NCI-H1105 (cell line): ENCODE measurements at places on chromosomes 16 and 17.

GRCh38 chr16:64858076-64858475 is 263.8 kb downstream of the CDH11 start:
- DNase-seq: no peak

DNA sequence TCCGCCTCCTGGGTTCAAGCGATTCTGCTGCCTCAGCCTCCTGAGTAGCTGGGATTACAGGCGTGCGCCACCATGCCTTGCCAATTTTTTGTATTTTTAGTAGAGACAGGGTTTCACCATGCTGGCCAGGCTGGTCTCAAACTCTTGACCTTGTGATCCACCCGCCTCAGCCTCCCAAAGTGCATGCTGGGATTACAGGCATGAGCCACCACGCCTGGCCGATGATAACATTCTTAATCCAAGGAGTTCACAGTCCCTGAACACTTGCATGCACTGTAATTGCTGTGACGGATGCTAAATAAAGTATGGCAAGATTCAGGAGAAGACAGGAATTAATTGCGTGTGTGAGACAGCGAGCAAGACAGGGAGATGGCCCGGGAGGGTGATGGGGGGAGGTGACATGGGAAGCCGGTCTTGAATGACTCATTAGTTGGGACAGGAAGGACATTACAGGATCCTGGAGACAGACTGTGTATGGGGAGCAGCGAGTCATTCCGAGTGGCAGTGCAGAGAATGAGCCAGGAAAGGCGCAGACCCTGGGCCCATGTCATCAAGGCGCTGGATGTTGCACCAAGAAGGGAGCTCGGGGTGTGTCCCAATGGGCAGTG is 6.7 kb downstream of the ABCA3 start:
- DNase-seq: no peak

DNA sequence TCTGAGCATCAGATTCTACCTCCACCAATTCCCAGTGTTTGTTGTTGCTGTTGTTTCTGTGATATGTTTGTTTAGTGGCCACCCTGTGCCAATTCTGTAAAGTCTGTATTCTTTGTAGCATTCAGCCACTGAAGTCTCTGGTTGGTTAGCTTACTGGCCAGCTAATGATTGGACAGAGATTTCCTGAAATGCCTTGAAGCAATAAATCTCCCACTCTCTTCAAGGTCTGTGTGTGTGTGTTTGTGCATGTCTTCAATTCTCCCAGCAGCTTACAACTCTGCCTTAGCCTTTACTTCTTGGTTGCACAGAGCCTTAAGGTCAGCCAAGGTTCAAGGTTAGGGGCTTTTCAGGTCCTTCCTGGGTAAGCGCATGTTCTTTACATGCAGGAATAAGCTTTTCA is 38.2 kb downstream of the PRPSAP2 start:
- DNase-seq: no peak

GRCh38 chr16:4745274-4745569 is 10.9 kb downstream of the DNAAF8 start:
- no peak for DNase-seq

DNA sequence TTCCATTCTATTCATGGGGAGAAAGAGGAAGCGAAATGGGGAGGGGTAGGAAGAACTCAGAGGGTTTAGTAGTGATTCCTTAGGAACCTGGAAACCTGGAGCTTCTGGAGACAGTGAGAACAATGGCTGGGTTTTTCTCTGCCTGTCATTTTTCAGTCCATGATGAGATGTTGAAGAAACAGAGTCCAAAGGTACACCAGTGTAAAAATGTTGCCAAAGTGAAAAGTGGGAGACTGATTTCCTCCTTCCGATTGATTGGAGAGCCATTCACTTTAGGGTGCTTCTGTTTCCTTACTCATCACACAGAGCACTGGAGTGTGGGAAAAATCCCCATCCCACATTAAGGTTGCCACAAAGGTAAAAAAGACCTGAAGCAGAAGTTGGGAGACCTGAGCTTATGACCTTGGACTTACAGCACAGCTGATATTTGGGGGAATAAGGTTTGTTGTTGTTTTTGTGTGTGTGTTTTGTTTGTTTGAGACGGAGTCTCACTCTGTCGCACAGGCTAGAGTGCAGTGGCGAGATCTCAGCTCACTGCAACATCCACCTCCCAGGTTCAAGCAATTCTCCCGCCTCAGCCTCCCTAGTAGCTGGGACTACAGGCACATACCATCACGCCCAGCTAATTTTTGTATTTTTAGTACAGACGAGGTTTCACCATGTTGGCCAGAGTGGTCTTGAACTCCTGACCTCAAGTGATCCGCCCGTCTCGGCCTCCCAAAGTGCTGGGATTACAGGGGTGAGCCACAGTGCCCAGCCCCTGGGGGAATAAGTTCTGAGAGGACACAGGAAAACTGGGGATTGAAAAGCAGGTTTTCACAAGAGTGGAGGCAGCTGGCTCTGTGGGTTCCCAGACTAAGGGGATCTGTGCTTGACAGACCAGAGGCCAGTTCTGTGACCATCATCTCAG is 1.4 kb upstream of the DHX8 start:
- DNase-seq: no peak

DNA sequence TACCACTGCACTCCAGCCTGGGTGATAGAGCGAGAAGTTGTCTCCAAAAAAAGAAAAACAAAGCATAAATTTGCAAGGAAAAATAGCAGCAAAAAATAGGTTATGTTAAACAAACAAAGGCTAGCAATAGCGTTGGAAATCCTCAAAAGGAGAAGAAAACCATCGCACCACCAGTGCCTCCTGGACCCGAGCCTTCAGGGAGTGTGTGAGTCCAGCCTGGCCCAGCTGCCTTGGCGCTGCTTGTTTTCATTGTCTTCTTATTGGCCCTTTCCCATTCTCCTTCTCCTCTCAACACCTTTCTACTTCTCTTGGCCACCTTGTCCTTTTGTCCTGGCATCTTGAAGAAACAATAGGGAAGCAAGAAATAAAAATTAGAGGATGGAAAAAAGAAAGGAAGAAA is 4.5 kb upstream of the UBALD2 start:
- no peak for DNase-seq

- no peak for DNase-seq
Measured at GRCh38 chr17:38701504-38702165, 3.4 kb upstream of the MLLT6 start.

DNA sequence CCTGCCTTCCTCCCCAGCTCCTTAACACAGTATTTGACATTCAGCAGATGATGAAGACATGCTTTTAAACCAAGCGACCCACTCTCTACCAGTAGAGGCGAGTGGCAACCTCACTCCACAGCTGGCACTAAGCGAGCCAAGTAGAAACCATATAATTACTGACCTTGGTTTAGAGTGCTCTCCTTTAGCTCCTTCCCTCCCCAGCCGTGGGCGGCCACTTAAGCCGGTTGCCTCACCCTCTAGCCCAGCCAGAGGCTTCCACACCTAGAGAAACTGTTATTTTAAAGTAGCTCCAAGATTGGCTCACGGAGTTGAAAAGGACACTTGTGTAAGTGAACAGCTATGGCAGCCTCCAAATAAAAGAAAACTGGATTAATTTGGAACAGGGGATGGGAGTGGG is 109.1 kb upstream of the CRHR1 start:
- no peak for DNase-seq

DNA sequence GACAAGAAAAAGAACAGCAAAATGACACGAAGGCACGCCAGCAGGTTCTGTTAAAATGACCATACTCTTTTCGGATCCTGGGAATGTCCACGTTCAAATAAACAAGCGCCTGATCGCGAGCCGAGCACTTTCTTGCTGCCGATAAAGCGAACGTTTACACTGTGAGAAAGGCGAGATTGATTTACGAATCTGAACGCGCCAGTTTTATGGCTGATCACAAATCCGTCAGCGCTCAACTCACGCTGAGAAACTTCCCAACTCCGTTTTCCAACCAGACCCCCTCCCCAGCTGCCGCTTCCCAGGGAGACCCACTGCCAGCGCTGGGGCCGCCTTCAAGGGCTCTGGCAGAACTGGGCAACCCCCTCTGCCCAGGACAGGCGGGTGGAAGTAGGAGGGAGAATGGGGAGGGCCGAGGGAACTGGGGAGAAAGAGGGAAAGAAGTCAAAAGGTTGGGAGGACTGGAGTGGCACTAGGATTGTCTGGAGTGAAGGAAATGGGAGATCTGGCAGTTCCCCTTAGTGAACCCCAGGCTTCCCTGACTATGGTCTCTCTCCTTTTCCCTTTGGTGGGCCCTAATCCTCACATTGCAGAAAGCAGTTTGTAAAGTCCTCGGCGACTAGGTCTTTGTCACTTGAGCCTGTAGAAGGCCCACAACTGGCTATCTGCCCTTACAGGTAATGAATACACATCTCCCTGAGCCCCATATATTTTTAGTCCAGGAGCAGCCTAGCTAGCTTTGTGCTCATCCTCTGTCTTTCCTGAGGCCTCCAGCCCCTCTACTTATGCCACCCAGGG is 6.9 kb downstream of the HOXB4 start:
- DNase-seq: no peak

GRCh38 chr16:56277075-56277474 is 85.8 kb downstream of the GNAO1 start:
- no peak for DNase-seq

DNA sequence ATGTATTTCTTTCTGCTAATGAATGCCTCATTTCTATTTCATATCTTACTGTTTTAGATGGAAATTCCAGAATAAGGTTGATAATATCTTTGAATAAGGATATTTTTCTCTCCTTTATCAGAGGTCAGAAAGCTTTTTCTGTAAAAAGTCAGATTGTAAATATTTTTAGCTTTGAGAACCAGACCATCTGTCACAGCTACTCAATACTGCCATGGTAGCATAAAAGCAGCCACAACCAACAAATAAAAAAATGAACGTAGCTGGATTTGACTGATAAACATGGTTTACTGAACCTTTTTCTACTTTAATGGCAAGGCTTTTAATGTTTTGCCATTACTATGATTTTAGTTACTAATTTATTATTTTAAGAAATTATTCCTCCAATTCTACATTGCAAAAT is 217.4 kb upstream of the COX10 start:
- DNase-seq: no peak

DNA sequence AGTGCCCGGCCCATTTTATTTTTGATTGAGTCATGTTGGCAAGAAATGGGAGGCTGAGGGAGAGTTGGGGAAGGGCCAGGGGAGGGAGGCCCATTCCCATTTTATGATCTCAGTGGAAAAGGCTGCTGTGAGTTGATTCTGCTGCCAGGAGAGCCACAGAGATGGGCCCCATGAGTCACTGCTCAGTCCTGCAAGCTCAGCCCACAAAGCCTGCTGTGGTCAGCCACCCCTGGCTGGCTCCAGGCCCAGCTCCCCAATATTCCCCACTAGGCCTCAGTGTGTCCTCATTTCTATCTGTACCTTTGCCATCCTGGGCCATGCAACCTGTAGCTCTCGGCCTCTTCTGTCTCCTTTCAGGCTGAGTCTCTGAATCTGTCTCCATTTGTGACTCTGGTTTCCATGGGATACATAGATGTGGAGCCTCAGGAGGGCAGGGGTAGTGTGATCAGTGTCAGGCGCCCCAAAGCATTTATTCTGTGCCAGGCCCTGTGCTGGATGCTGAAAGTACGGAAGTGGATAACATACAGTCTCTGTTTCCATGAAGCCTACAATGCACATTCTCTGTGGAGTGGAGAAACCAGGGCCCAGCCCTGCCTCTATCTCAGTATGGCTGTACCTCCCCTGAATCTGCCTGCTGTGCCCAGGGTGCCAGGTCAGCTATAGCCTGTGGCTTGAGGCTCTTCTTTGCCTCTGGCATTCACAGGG is 1.9 kb upstream of the PLEKHG4 start:
- DNase-seq: no peak

- no peak for DNase-seq
Measured at GRCh38 chr17:82056729-82057621, 5.3 kb downstream of the GPS1 start.

- no peak for DNase-seq
Measured at GRCh38 chr17:65824901-65825300, 263.5 kb upstream of the AXIN2 start.

- no peak for DNase-seq
Measured at GRCh38 chr17:3919123-3919624, 2.9 kb upstream of the P2RX1 start.

DNA sequence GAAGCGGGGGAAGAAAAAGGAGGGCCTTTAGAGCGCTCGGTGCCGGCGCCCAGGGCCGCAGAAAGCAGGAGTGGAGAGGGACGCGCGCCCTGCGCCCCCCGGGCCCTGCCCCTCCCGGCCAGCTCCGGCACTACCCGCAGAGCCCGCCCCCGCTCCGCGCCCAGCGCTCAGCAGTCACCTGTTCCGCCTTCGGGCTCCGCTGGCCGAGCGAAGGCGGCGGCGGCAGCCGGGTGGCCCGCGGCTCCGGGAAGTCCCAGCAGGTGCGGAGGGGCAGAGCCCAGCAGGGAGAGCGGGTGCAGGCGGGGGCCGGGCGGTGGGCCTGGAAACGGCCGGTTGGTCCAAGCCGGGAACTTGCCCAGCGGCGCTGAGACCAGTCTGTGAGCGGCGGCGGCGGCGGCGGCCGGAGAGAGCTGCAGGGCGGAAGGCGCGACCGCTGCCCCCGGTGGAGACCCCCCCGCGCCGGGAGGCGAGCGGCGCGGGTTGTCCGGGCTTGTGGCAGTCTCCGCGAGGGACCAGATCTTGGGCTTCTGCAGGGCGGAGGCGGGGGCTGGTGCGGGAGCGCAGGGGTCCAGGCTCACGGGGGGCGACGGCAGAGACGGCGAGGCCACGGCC is 2.2 kb downstream of the IRX3 start:
- peak; percentile 24 for DNase-seq
